Esophagus squamous epithelium (tissue), 5 donors: ENCODE measurements at places on chromosomes 7 and 10.

DNA sequence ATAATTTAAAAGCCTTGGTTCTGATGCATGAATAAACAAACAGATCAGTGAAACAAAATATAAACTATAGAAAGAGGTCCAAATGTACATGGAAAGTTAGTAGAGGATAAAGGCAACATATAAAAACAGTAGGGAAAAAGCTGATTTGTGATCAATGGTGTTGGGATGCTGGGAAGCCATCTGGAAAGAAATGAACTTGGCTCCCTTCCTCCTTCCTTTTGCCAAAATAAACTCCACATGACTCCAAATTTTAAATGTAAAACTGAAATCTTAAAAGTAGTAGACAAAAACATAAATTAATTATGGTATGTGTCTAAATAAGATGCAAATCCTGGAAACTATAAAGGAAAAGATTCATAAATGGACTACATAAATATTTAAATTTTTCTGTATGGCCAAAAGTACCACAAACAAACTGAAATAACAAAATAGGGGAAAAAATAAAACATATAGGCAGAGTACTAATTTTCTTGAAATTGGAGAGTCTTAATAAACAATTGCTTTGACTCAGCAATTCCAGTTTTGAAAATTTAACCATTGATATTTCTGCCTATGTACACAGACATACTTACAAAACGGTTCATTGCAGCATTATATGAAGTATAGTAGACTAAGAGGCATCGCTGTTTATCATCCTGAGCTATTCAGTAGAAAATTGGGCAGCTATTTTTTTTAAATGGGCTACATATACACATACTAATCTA, 77.0 kb upstream of the TRIM24 start:
- no peaks in the 10 kb centered on the region for H3K36me3 ChIP-seq
- no peak overlapping the region for H3K27ac ChIP-seq
- DNase-seq, result no peak
- no peaks in the 10 kb centered on the region for H3K4me1 ChIP-seq

DNA sequence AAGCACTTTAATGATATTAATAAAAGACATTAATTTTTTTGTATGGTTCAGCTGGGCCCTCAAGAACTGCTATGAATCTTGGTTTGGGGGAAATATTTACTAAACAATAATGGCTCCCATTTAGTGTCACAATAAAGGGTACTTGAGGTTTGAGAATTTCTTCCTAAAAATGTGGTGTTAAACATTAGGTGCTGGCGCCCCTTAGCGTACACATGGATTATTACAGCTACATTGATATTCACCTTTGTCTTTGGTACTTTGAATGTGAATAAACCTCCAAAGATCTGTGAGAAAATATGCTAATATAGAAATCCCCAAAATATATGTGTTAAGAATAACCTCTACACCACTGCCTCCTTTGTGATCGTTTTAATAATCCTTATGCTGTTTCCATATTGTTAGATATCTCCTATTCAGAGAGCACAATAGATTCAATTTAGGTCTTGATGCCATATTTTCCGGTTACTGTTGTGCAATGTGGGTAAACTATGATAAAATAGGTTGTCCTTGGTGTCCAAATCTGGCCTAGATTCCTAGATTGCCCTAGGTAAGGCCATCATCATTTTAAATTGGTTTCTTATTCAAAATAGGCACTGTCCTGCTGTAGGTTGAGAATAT, 161.8 kb upstream of the CACNA2D1 start:
- H3K27ac ChIP-seq, result no peak overlapping the region
- no peak for DNase-seq
- no peak overlapping the region for H3K4me3 ChIP-seq

DNA sequence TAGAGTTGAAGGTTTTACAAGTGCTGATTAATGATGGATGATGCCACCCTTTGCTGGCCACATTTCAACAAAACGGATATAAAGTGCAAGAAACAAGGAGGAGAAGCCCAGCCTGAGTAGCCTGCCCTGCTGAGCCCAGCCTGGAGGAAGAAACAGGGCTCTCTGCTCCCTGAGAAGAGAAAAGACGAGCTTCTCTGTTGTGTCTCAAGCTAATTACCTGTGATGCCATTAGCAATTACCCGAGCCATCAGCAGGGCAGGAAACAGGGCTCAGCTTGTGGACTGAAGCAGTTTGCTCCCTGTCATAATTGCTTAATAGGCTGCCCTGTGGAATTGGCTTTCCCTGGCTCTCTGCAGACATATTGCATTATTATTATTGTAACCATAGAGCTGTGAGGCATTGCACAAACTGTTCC, 709.3 kb upstream of the AUTS2 start:
- H3K36me3 ChIP-seq, result no peaks in the 10 kb centered on the region
- H3K27me3 ChIP-seq, result no peaks in the 10 kb centered on the region
- no peaks in the 10 kb centered on the region for H3K4me1 ChIP-seq
- H3K4me3 ChIP-seq, result no peak overlapping the region
- H3K27ac ChIP-seq, result no peak overlapping the region

- no peak overlapping the region for H3K27ac ChIP-seq
- H3K4me1 ChIP-seq, result peaks cover 6% of the 10 kb centered on the region
- H3K4me3 ChIP-seq, result no peak overlapping the region
- no peak for DNase-seq
Observed at GRCh38 chr10:86391236-86391840, 24.7 kb upstream of the GRID1 start.

GRCh38 chr7:100546129-100546925, 7.3 kb downstream of the AGFG2 start:
- H3K27ac ChIP-seq, result peak overlapping the region; percentile 95
- H3K4me1 ChIP-seq, result peaks cover 47% of the 10 kb centered on the region
- H3K36me3 ChIP-seq, result peaks cover 4% of the 10 kb centered on the region
- DNase-seq, result no peak

DNA sequence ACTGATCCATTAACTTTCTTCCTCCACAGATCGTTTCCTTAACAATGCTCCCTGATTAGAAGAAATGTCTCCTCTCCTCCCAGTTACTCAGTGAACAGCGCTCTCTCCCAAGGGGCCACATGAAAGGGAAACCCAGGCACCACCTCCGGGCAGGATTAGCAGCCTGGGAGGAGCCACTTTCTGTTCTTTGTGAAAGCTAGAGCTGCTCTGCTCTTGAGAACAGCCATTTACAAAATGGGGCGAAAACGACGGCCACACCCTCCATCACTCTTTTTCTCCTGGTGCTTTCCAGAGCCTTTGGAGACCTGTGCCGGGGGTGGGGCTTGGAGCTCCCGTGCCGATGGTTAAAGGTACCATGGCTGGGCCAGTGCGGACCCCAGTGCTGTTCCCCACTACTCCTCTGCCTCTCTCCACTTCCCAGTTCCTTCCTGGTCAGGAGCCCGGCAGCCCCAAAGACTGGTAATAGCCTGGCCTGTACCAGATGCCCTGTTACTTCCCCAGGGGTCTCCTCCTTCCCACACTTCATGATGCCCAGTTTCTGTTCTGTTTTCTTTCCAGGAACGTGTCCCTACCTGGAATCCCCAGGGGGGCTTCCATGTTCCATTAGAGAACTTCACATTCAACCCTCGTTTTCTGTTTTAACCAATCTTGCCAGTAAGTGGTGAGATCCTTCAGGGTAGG, 402.9 kb upstream of the GALNT17 start:
- H3K36me3 ChIP-seq, result no peaks in the 10 kb centered on the region
- peaks cover 9% of the 10 kb centered on the region for H3K4me1 ChIP-seq
- H3K27me3 ChIP-seq, result no peaks in the 10 kb centered on the region
- H3K4me3 ChIP-seq, result peak overlapping the region; percentile 35
- no peak for DNase-seq

GRCh38 chr10:77867124-77867719, 59.3 kb downstream of the DLG5 start:
- H3K36me3 ChIP-seq, result peaks cover 33% of the 10 kb centered on the region
- H3K4me1 ChIP-seq, result peaks cover 54% of the 10 kb centered on the region
- no peak overlapping the region for H3K4me3 ChIP-seq
- H3K27me3 ChIP-seq, result no peaks in the 10 kb centered on the region
- no peak for DNase-seq

DNA sequence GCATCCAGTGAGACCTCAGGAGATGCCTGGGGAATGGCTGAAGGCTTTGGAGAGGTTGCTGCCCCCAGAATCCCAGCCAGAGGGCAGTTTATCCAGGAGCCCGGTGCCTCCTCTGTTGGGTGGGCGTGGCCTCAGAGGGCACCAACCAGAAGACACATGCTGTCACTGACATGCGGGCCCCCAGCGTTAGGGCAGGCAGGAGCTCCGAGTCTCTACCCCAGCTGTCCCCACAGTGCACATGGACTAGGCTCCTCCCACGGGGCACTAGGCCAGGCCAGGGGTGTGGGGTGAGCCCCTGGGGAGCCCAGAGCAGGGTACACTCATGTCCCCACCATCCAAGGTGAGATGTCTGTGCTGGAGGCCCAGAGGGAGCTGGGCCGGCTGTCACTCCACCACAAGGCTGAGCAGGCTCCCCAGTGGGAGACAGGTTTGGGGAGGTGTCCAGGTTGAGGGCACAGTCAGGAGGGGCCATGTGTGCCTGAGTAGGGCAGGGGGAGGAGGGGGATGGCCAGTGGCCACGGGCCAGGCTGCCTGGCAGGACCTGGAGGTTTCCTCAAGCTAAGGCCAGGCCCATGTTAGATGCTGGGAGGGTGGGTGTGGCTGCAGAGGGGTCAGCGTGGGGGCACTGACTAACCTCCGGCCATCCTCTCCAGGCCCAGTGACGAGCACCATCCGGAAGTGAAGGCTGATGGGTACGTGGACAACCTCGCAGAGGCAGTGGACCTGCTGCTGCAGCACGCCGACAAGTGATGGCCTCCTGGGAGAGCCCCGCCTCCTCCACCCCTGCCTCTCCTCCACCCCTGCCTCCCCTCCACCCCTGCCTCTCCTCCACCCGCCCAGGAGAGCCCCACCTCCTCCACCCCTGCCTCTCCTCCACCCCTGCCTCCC, 131.3 kb downstream of the FAM53B start:
- H3K4me3 ChIP-seq, result no peak overlapping the region
- no peak for DNase-seq
- no peaks in the 10 kb centered on the region for H3K27me3 ChIP-seq
- peaks cover 57% of the 10 kb centered on the region for H3K4me1 ChIP-seq
- H3K27ac ChIP-seq, result no peak overlapping the region

DNA sequence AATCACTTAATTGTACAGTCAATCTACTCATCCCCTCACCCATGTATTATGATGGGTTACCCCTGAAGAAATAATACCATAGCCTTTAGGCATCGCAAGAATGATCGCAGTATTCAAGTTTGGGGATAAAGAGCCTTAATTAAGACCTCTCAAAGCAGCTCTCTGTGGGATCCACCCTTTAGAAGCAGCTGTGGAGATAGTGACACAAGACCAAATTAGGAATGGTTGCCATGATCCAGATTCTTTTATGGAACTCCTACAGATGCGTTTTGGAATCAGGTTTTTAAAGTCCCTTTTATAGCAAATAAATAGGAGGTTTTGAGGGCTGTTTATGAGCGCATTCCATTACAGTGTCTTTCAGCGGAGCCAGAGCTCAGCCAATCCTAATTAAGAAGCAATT, 12.2 kb downstream of the TES start:
- H3K27ac ChIP-seq, result no peak overlapping the region
- no peak for DNase-seq
- peak overlapping the region; percentile 7 for H3K4me3 ChIP-seq
- no peaks in the 10 kb centered on the region for H3K27me3 ChIP-seq

GRCh38 chr10:124074501-124075109, 18.8 kb downstream of the CHST15 start:
- peak overlapping the region; percentile 43 for H3K27ac ChIP-seq
- H3K27me3 ChIP-seq, result no peaks in the 10 kb centered on the region
- peaks cover 25% of the 10 kb centered on the region for H3K4me1 ChIP-seq

- H3K36me3 ChIP-seq, result no peaks in the 10 kb centered on the region
- no peak overlapping the region for H3K4me3 ChIP-seq
- no peak for DNase-seq
- H3K4me1 ChIP-seq, result peaks cover 8% of the 10 kb centered on the region
- H3K27me3 ChIP-seq, result peaks cover 61% of the 10 kb centered on the region
- H3K27ac ChIP-seq, result no peak overlapping the region
Observed at GRCh38 chr10:120455004-120455403, 2.0 kb upstream of the PLPP4 start.

DNA sequence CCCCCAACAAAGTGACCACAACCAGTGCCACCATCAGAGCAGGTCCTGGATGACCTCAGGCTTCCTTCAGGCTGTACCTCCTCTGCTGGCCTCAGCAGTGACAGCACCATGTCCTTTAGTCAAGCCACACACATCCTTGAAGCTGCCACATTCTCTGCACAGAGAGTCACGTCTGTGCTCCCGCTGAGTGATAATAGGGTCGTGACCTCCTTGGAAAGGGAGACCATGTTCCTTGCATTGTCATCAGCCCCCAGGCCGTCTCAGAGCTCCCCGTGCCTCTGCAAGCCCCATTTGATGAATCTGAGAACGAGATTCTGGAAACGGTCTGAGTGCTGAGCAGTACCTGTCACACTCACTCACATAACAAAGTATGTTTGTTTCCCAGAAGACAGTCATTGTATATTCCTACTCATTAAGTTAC, 106.5 kb upstream of the PRR15 start:
- H3K27me3 ChIP-seq, result no peaks in the 10 kb centered on the region
- H3K36me3 ChIP-seq, result no peaks in the 10 kb centered on the region
- DNase-seq, result no peak
- H3K4me3 ChIP-seq, result no peak overlapping the region
- peaks cover 3% of the 10 kb centered on the region for H3K4me1 ChIP-seq
- H3K27ac ChIP-seq, result no peak overlapping the region

DNA sequence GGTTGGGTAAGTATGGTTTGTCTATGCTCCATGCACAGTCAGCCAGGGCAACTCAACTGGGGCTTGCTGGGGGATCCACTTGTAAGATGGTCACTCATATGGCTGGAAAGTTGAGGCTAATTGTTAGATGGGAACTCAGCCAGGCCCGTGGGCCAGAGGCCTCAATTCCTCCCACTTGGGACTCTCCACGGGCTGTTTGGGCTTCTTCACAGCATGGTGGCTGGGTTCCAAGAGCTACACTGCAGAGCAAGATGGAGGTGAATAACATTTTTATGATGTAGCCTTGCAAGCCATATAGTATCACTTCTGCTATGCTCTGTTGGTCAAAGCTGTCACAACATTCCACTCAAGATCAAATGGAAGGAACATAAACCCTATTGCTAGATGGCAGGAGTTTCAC, 39.2 kb downstream of the ELMO1 start:
- H3K4me3 ChIP-seq, result no peak overlapping the region
- peaks cover 29% of the 10 kb centered on the region for H3K4me1 ChIP-seq
- DNase-seq, result no peak
- no peaks in the 10 kb centered on the region for H3K36me3 ChIP-seq
- H3K27ac ChIP-seq, result peak overlapping the region; percentile 19
- H3K27me3 ChIP-seq, result no peaks in the 10 kb centered on the region

DNA sequence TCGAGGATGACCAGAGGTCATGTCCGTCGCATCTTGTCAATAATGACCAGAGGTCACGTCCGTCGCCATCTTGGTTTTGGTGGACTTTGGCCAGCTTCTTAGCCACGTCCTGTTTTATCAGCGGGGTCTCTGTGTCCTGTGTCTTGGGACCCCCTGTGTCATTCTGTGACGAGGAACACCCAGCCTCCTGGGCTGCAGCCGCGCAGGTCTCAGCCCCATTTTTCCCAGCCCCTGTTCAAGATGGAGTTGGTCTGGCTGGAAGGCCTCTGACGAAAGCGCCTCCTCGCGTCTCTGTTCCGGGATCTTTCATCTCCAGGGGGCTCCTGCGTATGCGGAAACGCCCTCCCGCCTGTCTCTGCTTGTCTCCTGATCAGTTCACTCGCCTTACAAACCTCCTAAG, 134.2 kb downstream of the ELFN1 start:
- DNase-seq, result no peak
- H3K4me3 ChIP-seq, result no peak overlapping the region
- no peaks in the 10 kb centered on the region for H3K4me1 ChIP-seq
- no peaks in the 10 kb centered on the region for H3K36me3 ChIP-seq
- H3K27ac ChIP-seq, result no peak overlapping the region
